Ascending aorta (tissue), 2 donors: ENCODE measurements at places on chromosomes 6 and 20.

DNA sequence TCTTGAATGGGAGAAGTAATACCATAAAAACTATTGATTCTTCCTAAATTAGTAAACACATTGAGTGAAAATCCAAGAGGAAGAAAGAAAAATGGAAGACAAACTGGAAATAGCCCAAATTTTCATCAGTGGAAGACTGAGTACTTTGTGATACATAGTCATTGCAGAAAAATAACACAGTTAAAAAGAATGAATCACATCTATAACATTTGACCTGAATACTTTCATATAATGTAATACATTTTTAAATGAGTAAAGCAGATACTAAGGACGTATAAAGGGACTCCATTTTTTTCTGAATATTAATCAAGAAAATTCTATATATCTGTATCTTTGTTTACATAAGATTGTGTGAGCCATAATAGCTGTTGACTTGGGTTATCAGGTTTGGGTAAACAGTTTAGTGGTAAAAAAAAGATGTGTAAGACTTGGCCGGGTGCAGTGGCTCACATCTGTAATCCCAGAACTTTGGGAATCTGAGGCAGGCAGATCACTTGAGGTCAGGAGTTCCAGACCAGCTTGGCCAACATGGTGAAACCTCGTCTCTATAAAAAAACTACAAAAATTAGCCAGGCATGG is 4.3 kb upstream of the SLC17A2 start:
- DNase-seq: no peak

DNA sequence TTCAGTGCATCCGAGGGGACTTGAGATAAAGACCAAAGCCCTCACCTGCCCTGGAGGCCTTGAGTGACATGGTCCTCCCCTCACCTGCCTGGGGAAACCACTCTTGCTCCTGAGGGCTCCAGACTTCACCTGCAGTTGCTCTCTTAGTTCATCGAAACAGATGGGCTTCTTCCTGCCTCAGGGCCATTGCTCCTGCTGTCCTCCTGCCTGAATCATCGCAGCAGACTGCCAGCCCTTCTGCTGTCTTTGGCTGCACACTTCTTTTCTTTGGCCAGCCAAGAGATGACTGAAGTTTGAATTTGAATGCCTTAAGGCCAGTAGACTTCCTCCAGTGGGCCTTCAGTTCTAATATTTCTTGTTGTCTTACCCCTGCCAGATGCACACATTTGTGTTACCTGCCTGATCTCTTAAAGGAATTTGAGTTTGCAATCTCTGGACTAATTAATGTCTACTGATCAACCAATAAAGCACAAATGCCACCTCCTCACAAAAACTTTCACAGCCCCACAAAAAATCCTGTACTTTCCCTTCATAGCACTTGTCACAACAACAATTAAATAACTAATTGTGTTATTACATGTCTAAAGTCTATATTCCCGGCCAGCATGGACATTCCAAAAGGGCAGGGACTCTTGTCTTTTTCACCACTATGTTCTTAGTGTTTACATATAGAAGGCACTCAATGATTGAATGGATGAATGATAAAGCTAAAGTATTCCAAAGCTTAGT is 56.7 kb upstream of the SGK1 start:
- peak; percentile 78 for DNase-seq

DNA sequence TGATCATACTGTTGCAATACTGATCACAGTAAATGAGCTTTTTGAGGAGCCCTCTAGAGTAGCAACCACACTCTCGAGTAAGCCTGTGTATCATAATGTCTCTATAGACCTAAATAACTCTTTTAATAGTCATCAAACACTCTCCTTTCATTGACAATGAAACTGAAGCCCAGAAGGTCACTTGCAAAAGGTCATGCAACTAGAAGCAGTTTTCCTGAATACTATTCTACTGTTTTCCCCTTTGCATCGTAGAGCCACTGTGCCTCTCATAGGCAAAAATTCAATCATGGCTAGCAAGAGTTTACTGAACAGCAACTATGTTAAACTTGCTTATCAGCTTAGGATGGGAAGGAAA is 105.3 kb downstream of the HIVEP2 start:
- DNase-seq: no peak

- peak; percentile 53 for DNase-seq
Measured at GRCh38 chr20:19756761-19757486, 1.1 kb upstream of the RIN2 start.

DNA sequence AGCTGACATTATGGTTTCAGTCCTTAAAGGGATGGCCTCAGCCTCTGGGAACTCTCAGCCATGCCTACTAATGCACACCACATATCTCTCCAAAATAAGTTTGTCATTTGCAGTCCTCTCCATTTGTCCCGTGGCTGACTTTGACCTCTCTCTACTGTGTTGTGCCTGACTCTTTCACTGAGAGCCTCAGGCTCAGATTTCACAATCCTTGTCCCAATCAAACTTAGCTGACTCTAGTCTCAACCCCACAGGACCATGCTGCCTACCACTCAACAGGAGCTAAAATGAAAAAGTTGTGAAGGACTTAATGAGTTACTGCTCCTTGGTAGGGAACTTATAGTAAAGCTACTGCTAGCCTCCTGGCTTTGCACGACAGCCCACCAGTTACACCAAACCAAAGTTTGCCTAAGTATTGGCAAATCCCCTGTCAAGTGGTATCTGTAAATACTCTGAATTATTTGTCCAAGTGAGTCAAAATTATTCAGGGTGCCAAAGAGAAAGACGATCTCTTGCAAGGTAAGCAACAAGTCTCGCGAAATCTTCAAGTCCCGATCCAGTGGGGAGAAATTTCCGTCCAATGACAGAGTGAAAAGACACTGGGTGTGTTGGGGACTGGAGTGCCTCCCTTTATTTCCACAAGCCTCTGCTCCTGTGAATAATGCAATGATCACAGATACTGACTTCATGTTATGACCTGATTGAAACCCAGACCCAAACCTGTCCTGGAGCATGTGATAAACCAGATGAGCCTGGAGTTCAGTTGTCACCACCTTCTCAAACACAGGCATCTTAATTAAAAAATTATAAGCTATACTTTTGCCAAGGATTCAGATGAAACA is 124.4 kb upstream of the FOXQ1 start:
- no peak for DNase-seq
